ENCODE measurements at places on chromosomes 11 and 22.

GRCh38 chr22:46833228-46833627, 70.8 kb downstream of the TBC1D22A start:
- DNase-seq: no peak

DNA sequence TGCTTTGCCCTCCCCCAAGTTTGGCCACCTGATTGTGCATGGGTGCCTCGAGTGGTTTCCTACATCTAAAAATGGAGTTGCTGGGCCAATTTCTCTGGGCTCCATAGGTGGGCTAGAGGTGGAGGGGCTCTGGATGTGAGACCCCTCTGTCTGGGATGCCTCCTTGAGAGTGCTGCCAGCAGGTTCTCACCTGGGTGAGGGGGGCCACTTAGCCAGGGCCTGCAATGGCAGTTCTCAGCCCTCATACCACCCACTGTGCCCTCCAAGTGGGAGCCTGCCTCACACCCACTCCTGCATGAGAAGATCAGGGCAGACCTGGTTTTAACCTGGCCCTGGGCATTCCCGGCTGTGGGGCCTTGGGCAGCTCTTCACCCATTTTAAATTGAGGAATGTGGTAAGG, 83.9 kb downstream of the CABIN1 start:
- no peak for DNase-seq

DNA sequence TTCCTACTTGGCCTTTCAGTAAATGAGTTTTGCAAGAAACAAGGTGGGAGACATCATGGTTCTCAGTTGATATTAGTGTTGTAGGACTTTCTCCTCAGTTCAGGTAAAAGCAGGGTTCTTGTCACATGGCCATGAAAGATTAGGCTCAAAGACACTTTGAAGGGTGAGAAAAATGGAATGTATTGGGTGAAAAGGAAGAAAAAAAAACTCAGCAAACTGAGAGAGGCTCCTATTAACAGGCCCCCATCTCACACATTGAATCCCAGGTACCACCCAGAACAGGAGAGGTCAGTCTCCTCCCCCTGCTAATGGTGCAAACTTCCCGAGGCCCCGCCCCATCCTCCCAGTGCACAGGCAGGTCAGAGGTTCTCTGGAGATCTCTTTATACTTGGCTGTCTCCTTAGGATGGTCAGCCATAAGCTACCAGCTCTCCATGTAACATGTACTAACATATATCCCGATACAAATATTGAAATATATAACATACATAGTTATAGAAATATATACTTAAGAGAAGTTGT, 62.2 kb downstream of the MICAL2 start:
- no peak for DNase-seq

- no peak for DNase-seq
These were observed 70.3 kb downstream of the BMAL1 start for GRCh38 chr11:13347901-13348300.

DNA sequence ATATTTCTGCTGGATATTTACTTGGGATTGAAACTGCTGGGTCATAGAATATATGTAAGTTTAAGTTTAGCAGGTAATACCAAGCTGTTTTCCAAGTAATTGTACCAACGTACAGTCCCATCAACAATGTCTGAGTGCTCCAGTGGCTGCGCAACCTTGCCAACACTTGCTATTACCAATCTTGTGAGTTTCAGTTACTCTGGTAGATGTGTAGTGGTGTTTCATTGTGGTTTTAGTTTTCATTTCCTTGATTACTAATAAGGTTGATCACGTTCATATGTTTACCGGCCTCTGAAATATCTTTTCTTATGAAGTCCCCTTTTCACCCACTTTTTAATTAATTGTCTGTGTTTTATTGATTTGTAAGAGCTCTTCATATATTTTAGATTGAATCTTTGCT, 370.6 kb upstream of the CADM1 start:
- no peak for DNase-seq

All from activated CD8-positive, alpha-beta memory T cell treated with anti-CD3 and anti-CD28 coated beads for 1 hour (primary cell).